ENCODE measurements at places on chromosomes 3 and 15. TPM values are rescaled to one million over a fixed set of nuclear protein-coding genes. Genes with fewer than 3 reads are reported as not detected.

Gene CPN2
- total RNA-seq = not detected

Gene ISLR
- 0.30 TPM for total RNA-seq

Gene TGM4
- not detected for total RNA-seq

Gene SAMMSON
- not detected for total RNA-seq

Gene NMB
- total RNA-seq = 5.5 TPM

Gene AMIGO3
- 0.32 TPM for total RNA-seq

Gene CPLX3
- not detected for total RNA-seq

Gene MAN2C1
- 117 TPM for total RNA-seq

Gene ABHD5
- total RNA-seq = 16.9 TPM

Gene NDUFB4
- total RNA-seq = 32.2 TPM

Gene ZNF860
- 0.61 TPM for total RNA-seq

Gene RAB43
- total RNA-seq = 20.5 TPM

Gene ABI3BP
- 54.3 TPM for total RNA-seq

Gene CTXN2
- total RNA-seq = not detected

Gene GOLGA8O
- not detected for total RNA-seq

Gene BOC
- total RNA-seq = 0.15 TPM

Gene OR5K2
- total RNA-seq = not detected

Gene ARL8B
- total RNA-seq = 49.4 TPM

Gene GNAT1
- not detected for total RNA-seq

Gene DAZL
- total RNA-seq = not detected

Gene CCDC71
- total RNA-seq = 20.5 TPM

Gene CHST2
- total RNA-seq = 12.3 TPM

Gene CISH
- total RNA-seq = 0.15 TPM

Gene NOX5
- total RNA-seq = not detected

Gene HRG
- total RNA-seq = not detected

Gene MBD4
- total RNA-seq = 22.6 TPM

Gene MINAR1
- 0.30 TPM for total RNA-seq

Gene PRR20G
- total RNA-seq = not detected

Gene GPR62
- total RNA-seq = under 0.01 TPM

Gene IL12A
- 6.4 TPM for total RNA-seq

Gene CAMKV
- total RNA-seq = not detected

Gene MANF
- total RNA-seq = 195 TPM

Gene CELSR3
- total RNA-seq = 0.15 TPM

Gene MORC1
- total RNA-seq = not detected

Gene GUCA1C
- total RNA-seq = not detected

Gene SPINK8
- not detected for total RNA-seq

Gene MYZAP
- 22.6 TPM for total RNA-seq

Gene POLQ
- total RNA-seq = 6.2 TPM

Gene PYGO1
- total RNA-seq = 1.6 TPM

Gene CYP1A1
- 1.6 TPM for total RNA-seq

Gene C3orf52
- total RNA-seq = 4.6 TPM

Gene PLA2G4E
- total RNA-seq = not detected

Gene SCAANT1
- not detected for total RNA-seq

Gene FAM107A
- 12.2 TPM for total RNA-seq

Gene ADGRG7
- total RNA-seq = not detected

Gene SEMA3G
- 61.1 TPM for total RNA-seq

Gene PRSS50
- not detected for total RNA-seq

Gene PARP14
- 71.8 TPM for total RNA-seq

Gene STRIT1
- not detected for total RNA-seq

Gene ZBBX
- under 0.01 TPM for total RNA-seq

Gene BDH1
- total RNA-seq = 5.2 TPM

Gene CYP19A1
- not detected for total RNA-seq

Gene STRC
- total RNA-seq = not detected

Gene PPP2R3A
- 7.1 TPM for total RNA-seq

Gene ZNF80
- not detected for total RNA-seq
